ENCODE measurements at places on chromosomes 5 and 9.
A peak's percentile ranks its signal among the peaks of the same experiment; 100 is the strongest.

GRCh38 chr9:87212605-87213021 lies 265.3 kb upstream of the GAS1 start:
- no peak for DNase-seq

DNA sequence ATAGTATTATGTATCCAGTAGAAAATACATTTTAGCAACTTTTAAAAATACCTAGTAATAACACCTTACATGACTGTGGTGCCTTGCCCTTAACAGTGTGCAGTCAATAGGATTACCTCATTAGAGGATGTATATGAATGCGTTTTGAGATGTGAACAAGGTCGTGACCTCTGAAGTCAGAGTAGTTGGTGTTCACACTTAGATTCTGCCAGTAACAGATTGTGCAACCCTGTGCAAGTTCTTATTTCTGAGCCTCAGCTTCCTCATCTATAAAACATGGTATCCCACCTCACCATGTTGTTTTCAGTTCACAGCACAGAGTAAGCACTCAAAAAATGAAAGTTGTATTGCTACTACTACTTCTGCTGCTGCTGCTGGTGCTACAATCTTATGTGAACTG lies 347.3 kb downstream of the KDM4C start:
- no peak for DNase-seq

DNA sequence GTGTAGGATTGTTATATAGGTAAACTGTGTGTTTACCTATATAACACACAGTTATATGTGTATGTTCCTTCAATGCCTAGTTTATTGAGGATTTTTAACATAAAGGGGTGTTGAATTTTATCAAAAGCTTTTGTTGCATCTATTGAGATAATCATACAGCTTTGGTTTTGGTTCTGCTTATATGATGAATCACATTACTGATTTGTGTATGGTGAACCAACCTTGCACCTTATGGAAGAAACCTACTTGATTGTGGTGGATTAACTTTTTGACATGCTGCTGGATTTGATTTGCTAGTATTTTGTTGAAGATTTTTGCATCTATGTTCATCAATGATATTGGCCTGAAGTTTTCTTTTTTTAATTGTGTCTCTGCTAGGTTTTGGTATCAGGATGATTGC lies 194.9 kb downstream of the TMEM167A start:
- DNase-seq, result no peak

DNA sequence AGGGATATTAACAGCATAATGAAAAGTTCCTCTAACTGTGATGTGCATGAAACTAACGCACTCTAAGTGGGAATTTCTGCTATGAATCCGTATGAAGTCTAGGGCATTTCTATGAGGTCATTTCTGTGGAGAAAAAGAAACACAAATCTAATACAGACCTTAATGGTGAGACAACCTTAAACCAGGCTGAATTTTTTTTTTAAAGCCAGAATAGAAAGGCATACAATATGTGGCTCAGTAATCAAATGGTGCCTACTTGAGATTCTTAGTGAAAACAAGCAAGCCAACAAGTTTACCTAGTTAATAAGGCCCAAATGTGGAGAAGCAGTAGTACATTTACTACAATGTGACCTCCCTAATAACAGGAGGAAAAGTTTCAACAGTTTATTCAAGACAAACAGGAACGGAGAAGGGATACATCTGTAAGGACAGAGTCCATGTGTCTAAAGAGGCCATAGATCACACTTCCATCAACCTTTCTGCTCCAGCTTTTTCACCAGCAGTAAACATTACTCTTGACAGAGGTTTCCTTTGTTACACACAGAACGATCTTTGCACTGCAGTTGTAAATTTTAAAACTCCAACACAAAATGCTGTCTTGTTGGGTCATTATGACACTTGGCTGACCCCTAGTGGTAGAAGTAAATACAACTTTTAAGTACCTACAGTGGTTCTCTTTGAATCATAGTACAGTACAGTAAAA lies 26.2 kb downstream of the CARNMT1 start:
- peak; percentile 75 for DNase-seq

DNA sequence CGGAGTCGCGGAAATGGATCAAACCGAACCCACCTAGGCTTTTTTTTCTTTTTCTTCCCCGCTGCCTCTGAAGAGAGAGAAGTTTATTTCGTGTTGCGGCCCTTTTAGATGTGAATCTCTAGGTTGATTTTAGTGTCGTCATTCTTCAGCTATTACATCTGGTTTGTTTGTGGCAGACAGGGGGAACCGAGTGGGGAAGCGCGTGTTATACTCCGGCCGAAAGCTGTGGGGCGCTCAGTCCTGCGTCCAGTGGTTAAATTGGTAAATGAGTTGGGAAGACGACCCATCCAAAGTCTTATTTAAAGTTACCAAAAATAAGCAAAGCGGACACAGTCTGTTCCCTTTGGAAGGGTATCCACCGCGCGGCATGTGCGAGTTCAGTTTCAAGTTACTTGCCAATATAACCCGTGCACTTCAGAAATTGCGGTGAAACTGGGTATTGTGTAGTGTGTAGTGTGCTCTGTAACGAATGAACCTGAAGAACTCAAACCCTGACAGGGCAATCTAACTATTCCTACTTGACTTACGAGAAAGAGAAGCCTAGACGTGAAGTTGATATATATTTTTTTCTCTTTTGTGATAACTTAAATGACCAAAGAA lies 1.3 kb downstream of the MAN2A1 start:
- DNase-seq, result peak; percentile 19

- DNase-seq, result no peak
Measured at GRCh38 chr5:155839251-155840037, 487.5 kb upstream of the SGCD start.

DNA sequence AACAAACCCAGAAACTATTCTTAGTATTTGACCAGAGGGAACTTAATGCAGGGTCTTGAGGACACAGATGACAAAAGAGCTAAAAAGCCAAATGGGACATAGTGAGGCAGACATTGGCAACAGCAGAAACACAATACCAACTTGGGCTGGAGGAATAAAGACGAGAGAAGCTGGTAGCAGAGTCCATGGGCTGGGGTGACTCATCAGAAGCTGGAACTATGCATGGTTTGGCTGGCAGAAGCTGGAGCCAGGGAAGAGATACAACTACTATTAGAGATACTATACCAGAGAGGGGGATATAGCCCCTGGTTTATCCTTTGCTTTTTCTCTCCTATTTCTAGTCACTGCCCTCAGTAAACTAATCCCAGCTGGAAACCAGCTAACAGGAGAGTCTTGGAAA lies 29.2 kb upstream of the DPYSL3 start:
- DNase-seq, result peak; percentile 8

DNA sequence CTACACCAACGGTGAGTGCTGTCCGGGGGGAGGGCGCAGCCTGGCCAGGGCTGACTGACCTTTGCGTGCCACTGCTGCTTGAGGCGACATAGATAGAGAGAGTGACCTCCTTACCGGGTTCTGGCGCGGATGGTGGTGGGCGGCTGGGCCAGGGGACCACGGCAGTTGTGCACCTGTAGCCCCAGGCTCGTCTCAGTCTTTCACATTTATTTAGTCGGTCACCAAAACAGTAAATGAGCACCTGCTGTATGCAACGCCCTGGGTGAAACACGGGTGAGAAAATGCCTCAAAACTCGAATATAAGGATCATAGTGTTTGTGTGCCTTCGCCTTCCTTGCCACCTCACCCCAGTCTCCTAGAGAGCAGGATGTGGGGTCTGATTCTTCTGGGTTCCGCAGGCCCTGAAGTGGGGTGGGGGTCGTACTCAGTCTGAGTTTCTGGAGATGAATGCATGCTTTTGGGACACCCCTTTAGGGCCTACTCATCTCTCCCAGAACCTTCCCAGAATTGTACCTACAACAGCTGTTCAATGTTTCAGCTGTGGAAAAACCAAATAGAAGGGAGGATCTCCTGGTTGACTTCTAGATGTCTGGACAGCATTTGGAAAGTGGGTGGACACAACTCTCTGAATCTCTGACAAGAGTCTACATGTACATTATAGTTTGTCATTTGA lies 714 bp downstream of the SEC24A start:
- DNase-seq, result no peak

DNA sequence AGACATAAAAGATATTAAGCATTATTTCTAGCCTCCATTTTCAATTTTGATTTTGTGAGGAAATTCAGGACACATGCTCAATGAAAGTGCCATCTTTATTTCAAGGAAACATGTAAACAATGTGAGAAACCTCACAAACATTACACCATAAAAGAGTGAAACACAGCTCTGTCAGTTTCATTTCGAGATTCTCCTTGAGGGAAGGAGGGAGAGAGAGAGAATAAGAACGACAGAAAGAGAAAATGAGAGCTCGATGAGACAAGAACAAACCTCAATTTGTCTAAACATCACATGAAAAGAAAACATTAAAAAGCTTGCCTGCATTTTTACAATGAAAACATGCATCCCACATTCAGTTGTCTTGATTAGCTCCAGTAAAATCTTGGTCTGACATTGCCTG lies 553.5 kb upstream of the MEF2C start:
- no peak for DNase-seq

DNA sequence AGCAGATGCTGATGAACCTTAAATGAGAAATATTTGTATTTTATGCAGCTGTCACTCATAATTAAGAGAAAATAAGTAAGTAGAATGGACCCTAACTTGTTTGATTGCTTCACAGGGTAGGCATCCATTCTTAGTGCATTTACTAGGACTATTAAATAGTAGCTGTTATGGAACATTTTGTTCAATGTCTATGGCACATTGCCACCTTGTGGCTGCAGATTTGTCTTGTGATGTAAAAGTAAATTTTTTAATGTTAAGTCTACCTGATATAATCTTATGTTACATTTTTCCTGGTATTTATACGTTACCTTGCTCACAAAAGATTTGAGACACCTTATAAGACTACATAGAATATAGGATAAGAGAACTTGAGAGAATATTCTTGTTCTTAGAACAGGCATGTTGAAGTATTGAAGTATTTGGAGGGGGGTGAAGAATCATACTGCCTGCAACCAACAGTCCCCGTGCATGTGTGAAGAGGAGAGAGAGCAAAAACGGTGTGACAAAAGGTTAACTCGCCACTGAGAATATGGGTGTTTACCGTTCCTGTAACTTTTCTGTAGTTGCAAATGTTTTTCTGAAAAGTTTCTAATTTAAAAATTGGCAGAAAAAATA lies 161.1 kb downstream of the MAST4 start:
- DNase-seq, result peak; percentile 31

DNA sequence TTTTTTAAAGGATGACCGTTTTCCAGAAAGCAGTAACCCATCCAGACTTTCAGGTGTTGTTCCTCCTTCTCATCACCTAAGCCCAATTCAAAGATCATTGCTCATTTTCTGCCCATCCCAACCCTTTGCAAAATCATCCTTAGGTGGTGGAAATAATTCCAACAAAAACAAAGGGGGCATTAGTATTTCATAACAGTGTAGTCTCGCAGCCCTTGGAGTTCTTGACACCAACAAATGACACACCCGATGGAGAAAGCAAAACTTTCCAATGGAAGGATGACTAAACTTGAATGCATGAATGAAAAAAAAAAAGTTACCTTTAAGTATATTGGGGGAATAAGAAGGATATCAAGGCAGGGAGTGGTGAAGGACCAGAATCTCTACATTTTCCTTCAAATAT lies 117.0 kb downstream of the PAPPA start:
- no peak for DNase-seq

DNA sequence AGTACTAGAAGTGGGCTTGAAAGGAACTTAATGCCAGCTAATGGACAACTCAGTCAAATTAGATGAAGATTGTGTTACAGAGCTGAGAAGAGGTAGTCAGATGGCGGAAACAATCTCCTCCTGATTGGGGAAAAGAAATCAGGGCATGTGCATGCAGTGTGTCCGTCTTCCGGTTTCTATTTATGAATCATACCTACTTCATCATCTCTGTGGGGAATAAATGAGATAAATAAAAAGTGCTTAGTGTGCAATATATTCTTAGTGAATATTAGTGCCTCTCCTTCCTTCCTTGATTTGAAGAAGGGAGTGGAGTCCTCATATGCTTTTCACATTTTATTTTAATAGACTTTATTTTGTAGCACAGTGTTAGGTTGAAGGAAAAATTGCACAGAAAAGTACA lies 108.7 kb upstream of the NFIL3 start:
- DNase-seq, result no peak

DNA sequence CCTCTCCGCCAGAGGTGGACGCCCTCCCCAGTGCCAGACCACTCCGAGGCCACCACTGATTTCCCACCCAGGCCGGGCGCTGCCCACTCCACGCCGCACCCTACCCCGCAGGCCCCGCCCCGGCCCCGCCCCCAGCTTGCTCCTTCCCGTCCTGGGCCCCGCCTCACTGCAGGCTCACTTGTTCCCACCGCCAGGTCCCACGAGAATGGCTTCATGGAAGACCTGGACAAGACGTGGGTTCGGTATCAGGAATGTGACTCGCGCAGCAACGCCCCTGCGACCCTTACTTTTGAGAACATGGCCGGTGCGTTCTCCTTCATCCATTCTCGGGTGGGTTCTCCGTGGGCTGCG lies 6.5 kb downstream of the LRRC26 start:
- DNase-seq, result peak; percentile 43

GRCh38 chr5:72509401-72509800 lies 2.2 kb upstream of the ZNF366 start:
- DNase-seq, result no peak

DNA sequence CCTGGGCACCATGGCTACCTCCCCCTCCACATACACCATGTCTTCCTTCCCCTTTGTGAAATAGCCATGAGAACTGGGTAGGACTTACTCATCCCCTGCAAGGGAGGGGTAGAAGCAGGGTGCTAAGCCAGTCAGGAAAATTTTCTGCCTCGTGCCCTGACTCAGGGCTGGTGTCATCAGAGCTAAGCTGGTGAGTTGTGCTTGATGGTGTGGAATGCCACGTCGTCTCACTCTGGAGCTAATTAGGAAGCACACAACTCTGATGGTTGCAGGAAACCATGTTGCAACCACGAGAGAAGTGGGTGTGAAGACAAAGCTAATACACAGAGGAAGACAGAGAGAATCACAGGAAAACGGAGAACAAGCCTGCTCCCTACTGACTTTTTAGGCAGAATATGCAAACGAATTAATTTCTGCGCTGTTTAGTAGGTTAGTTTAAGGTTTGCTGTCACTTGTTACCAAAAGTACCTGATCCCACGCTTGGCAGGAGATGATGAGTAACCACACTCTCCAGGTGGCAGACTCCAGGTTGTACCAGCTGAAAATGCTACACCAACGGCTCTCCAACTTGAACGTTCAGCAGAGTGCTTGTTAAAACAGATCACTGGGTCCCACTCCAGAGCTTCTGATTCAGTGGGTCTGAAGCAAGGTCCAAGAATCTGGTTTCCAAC lies 54.5 kb downstream of the STK10 start:
- DNase-seq, result no peak

GRCh38 chr9:131500939-131501541 lies 1.7 kb upstream of the POMT1 start:
- no peak for DNase-seq

- DNase-seq, result no peak
Measured at GRCh38 chr5:78649861-78650496, 1.4 kb upstream of the LHFPL2 start.

GRCh38 chr9:109861499-109861898 lies 81.5 kb downstream of the PALM2AKAP2 start:
- no peak for DNase-seq

Data from SW 1271 (cell line).